ENCODE measurements at places on chromosomes 4 and X. TPM values are rescaled to one million over a fixed set of nuclear protein-coding genes. Genes with fewer than 3 reads are reported as not detected.

DNA sequence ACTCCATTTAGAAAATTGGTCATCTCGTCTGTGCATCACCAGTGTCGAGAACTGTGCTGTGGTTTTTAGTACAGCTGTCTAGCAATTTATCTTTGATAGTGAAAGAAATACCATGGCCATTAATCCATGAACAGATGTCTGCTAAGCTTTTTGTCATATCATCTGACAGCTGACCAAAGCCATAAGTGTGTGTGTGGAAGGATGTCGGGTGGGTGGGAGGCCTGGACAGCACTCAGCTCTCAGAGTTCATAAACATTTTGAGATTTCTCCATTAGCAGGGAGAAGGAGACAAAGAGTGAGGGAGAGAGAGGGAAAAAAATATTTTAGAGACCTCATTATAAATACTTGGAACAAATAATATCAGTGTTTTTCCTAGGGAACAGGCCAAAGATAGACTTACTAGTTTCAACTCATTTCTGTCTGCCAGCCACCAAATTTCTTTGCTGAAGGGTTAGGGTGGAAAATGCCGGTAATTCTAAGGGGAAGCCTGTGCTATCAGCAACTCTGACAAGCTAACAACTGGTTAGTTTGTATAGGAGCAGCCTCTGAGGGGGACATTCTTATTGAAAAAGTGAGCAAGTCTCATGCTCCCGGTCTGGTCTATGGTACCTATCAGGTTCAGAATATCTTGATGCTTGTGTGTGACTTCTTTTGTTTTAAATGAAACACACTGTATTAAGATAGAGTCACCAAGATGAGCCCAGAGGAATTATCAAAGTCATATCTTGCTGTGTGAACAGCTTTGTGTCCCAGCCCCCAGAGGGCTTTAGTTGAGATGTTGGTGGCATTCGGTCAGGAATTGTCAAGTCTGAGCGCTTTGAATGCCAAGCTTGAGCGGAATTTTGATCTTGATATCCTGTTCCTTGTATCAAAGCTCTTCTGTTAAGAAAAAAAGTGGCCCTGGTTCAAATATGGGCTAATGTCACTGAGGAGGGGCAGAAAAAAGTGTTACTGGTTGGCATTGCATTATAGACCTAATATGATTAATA lies 41.9 kb upstream of the PDLIM3 start:
- no peak for DNase-seq
- H3K27me3 ChIP-seq = no peaks in the 10 kb centered on the region
- no peaks in the 10 kb centered on the region for H3K36me3 ChIP-seq
- H3K4me1 ChIP-seq = peaks cover 19% of the 10 kb centered on the region
- no peak overlapping the region for H3K27ac ChIP-seq
- no peak overlapping the region for H3K4me3 ChIP-seq

DUSP21 gene
- total RNA-seq = not detected

DNA sequence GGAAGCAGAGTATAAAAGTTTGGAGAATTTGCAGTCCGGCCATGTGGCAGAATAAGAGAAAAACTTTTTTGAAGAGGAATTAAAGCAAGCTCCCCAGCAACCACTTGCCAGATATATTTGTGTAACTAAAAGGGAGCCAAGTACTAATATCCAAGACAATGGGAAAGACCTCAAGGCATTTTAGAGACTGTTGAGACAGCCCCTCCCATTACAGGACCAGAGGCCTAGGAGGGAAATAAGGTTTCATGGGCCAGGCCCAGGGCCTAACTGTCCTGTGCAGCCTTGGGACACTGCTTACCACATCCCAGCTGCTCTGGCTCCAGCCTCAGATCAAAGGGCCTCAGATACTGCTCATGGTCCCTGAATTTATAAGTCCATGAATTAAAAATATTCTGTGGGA lies 659.4 kb downstream of the PCDH19 start:
- no peaks in the 10 kb centered on the region for H3K4me1 ChIP-seq
- H3K27me3 ChIP-seq = no peaks in the 10 kb centered on the region
- no peak overlapping the region for H3K4me3 ChIP-seq
- DNase-seq = no peak
- H3K27ac ChIP-seq = no peak overlapping the region
- no peaks in the 10 kb centered on the region for H3K36me3 ChIP-seq

DNA sequence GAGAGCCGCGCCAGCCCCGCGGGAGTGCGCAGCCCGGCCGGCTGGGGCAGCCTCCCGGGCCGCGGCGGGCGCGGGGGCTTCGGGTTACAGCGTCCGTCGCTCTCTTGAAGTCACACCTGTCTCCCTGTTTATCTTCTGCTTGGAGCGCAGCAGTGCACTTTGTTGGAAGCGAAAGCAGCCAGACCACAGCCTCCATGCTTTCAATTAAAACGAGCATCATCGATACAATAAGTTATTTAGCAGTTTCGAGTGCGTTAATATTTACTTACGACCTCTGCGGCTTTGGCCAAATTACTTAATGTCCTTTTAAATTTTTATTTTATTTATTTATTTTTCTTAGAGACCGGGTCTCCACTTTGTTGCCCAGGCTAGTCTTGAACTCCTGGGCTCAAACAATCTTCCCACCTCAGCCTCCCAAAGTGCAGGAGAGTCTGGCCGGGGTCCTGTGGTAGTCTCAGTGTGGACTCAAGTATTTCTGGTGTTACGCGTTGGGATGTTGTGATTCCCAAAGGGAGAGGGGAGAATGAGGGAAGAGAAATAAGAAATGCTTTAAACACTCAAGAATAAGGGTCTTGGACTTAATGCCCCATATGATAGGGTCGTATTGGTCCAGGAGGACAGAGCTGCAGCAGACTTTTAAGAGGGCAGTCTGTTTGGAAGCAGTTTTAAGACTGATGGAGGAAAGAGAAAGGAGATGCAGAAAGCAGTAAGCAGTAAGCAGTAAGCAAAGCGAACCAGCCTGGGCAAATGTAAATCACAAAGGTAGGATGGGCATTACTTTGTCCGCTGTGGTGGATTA lies 504 bp upstream of the PDLIM3 start:
- no peaks in the 10 kb centered on the region for H3K36me3 ChIP-seq
- no peak overlapping the region for H3K27ac ChIP-seq
- no peaks in the 10 kb centered on the region for H3K4me1 ChIP-seq

- no peak overlapping the region for H3K27ac ChIP-seq
- DNase-seq = peak; percentile 7
- H3K4me3 ChIP-seq = no peak overlapping the region
- no peaks in the 10 kb centered on the region for H3K36me3 ChIP-seq
Measured at GRCh38 chr4:11367371-11367770, 61.3 kb downstream of the HS3ST1 start.

GRCh38 chr4:88893961-88894360 lies 163.0 kb downstream of the FAM13A start:
- no peaks in the 10 kb centered on the region for H3K36me3 ChIP-seq
- no peak overlapping the region for H3K27ac ChIP-seq
- no peak for DNase-seq
- H3K4me3 ChIP-seq = no peak overlapping the region

DNA sequence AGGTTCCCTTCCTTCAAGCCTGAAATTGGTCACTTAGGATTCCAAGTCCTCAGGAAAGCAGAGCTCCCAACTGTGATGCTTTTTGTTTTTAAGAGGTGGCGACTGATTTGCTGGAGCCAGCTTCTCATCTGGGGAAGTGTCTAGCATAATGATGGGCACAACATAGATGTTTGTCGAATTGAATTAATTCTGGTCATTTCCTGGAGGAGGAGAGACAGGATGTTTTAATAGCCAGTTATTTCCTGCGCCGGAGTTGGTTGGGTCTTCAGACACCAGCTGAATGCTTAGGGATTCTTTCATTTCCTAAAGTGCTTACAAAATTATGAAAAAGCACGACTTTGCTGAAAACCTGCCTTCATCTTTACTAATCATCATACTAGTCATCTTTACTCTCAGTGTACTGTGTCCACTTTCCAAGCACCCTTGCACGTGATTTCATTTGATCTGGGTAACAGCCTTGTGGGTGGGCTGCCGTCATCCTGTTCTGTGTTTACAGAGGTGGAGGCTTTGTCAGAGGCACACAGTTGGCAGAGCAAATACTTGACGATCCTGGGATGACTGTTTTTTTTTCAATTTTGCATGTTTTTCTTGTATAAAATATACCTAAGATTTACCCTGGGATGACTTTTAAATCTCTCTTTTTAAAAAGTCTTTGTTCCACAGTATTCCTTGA lies 49.5 kb downstream of the RGS12 start:
- H3K4me1 ChIP-seq = no peaks in the 10 kb centered on the region
- no peaks in the 10 kb centered on the region for H3K36me3 ChIP-seq
- DNase-seq = no peak
- no peaks in the 10 kb centered on the region for H3K27me3 ChIP-seq

NALF2 gene
- total RNA-seq = not detected

VEGFD gene
- 2.5 TPM for total RNA-seq

IL21 gene
- not detected for total RNA-seq

- no peaks in the 10 kb centered on the region for H3K36me3 ChIP-seq
- H3K4me1 ChIP-seq = no peaks in the 10 kb centered on the region
Measured at GRCh38 chrX:119072744-119073143, at the start of gene CT47C1. Gene CT47C1 (plus strand): TSS chrX:119072993. CDS start chrX:119073226, 233 bp downstream.

DNA sequence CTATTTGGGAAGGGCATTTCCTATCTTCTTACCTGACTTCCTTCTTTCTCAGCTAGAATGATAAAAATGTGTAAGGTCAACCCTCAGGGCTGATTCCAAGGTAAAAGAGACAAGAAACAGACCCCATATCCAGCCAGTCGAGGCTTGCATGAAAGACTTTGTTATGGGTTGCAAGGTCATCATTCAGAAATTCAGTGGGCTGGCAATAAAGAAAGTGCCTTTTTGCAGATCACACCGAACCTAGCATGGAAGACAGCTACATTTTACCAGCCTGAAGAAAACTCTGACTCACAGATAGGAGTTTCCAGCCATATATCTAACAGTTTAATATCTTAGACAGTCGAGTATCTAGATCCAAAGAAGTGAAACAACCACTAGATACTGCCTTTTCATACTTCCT lies 87.4 kb downstream of the PDGFC start:
- H3K4me1 ChIP-seq = no peaks in the 10 kb centered on the region
- no peaks in the 10 kb centered on the region for H3K27me3 ChIP-seq
